ENCODE measurements at places on chromosomes 16 and 17.

GRCh38 chr16:30357085-30357714, 2.1 kb upstream of the CD2BP2 start:
- DNase-seq: no peak

- no peak for DNase-seq
Measured at GRCh38 chr17:49889500-49889899, 41.6 kb upstream of the TAC4 start.

DNA sequence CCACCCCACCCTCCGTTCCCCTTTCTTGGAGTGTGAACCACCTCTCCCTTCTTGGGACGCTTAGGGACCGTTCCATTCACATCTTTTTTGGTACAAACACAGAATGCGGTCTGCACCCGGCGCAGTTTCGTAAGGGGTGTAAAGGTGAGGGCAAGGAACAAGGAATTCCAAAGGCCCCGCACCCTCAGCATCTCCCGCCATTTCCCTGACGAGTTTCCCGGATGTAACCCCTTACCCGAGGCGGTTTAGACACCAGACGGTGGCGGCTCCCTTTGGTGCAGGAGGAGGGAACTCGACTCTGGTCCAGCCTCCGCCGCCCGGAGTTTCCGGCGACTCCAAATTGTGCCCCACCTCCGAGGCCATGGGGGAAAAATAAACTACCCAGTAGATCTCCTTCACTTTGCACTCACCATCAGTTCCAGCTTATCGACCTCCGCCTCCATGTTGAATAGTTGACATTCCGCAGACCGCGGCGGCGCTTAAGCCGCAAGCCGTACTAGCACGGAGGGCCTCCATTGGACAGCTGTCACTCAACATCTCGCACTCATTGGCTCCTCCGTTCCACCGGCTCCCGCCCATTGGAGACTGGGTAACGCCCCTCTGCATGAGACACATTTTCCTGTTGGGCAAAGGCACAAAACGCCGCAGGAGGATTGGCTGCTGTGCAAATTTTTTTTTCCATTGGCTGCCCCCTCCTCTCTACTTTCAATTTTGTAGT, at the start of gene SKA2:
TSS of gene SKA2 (minus strand) at position 466 of the 718 bp plus-strand sequence. CDS start at position 443, 23 bp downstream.
- DNase-seq: no peak

DNA sequence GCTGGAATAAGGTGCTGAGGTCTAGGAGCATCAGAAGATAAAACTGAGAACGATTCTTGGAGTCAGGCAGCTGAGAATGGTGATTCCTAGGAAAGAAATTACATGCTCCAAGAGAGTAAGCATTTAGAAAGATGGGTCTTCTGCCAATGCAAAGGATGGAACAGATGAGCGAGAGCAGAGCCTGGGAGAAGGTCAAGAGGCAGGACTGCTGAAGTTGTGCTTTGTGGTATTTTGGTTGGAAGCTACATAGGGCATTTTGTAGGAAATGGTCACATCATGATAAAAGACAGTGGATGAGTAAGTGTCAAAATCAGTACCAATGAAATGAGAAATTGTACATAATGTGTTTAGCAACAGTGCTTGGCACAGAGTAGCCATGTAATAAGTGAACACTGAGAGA, 1.4 kb upstream of the CRYM start:
- no peak for DNase-seq

DNA sequence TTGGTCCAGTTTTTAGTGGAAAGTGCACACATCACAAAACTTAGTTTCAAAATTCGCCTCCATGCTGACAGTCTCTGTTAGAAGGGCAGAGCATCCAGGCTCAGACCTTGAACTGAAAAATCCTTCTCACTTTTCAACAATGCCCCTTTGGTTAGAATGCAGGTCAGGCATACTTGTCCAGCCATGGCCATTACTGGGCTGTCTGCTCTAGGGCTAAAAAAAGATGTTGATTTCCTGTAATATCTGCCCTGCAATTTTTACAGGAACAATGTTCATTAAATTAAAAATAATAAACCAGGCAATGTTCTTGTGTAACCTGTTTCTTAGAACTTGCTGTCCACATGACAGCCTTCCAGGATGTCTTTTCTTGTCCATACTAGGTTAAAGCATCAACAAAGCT, 122.4 kb downstream of the SNX11 start:
- DNase-seq: no peak

GRCh38 chr16:1812732-1813163, 13.9 kb downstream of the HAGH start:
- DNase-seq: peak; percentile 26

Measured in NAMALWA (cell line).